Osteoblast (primary cell): ENCODE measurements at places on chromosomes 3 and 15. TPM values are rescaled to one million over a fixed set of nuclear protein-coding genes. Genes with fewer than 3 reads are reported as not detected.

Gene NR1I2
- 0.36 TPM in 1 of 2 replicates, not detected in the other for total RNA-seq

Gene CCR9
- not detected in 2 replicates for total RNA-seq

DNA sequence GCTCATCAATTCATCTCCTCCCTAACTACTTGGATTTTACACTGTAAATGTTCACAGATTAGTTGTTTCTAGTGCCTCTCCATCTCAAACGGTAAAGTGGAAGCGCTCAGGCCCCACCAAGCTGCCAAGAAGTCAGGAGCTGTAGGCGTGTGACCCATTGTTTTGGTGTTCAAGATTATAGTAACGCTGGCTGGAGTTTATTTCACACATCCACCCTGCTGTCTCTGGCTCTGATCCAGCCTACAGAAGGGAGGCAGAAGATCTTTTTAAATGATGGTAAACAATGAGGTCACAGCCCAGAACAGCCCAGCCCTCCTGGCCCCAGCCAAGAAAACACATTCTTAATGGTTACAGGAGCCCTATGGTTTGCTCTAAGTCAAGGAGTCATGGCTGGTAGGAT is 25.7 kb upstream of the GALNT15 start:
- peak; percentile 81 for DNase-seq
- no peaks in the 10 kb centered on the region for H3K36me3 ChIP-seq
- H3K27me3 ChIP-seq = no peaks in the 10 kb centered on the region
- H3K4me3 ChIP-seq = no peak overlapping the region
- H3K27ac ChIP-seq = no peak overlapping the region

DNA sequence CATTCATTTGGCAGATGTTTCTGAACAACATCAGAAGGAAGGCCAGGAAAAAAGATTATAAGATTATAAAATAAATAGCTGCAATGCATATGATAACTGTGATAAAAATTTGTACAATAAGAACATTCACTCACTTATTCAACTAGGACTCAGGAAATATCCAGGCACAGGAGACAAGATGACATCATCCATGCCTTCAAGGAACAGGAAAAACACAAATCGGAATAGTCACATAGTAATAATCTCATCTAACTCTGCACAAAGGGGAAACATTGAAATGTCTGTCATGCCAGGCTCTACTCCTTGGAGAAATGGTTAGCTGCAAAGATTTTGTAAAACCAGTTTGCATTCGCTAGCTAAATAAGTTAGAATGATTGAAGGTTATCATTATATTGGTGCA is 233.5 kb upstream of the AGTR1 start:
- no peaks in the 10 kb centered on the region for H3K36me3 ChIP-seq
- H3K27ac ChIP-seq = no peak overlapping the region
- peaks cover 19% of the 10 kb centered on the region for H3K4me1 ChIP-seq
- DNase-seq = no peak

GRCh38 chr3:197289726-197290125 is 8.7 kb downstream of the DLG1 start:
- DNase-seq = no peak
- H3K27ac ChIP-seq = peak overlapping the region; percentile 47
- H3K27me3 ChIP-seq = no peaks in the 10 kb centered on the region

- no peaks in the 10 kb centered on the region for H3K27me3 ChIP-seq
- H3K36me3 ChIP-seq = no peaks in the 10 kb centered on the region
- H3K4me3 ChIP-seq = no peak overlapping the region
- no peaks in the 10 kb centered on the region for H3K4me1 ChIP-seq
- H3K27ac ChIP-seq = no peak overlapping the region
- DNase-seq = no peak
Measured at GRCh38 chr3:74550686-74551085, 63.8 kb downstream of the CNTN3 start.

- DNase-seq = no peak
- H3K4me3 ChIP-seq = no peak overlapping the region
- H3K36me3 ChIP-seq = no peaks in the 10 kb centered on the region
- H3K4me1 ChIP-seq = no peaks in the 10 kb centered on the region
Measured at GRCh38 chr3:100420885-100421284, 19.5 kb downstream of the LNP1 start.

DNA sequence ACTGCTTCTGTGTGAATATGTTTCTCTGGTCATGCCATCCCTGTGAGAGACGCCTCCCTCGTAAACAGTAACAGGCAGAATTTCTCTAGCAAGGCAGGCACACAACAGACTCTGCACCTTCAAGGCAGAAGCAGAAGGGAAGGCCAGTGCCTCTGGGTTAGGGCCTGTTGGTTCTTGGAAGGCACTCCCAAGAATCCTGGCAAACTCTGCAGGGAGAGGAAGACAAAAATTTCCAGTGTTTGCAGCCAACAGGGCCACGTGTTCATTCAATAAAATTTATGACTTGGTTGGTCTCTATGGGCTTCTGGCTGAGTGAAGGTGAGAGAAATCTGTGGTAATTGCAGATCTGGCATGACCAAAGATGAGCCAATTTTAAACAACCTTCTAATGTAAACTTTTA is 39.3 kb downstream of the NFKBIZ start:
- H3K4me3 ChIP-seq = no peak overlapping the region
- no peaks in the 10 kb centered on the region for H3K4me1 ChIP-seq
- H3K36me3 ChIP-seq = no peaks in the 10 kb centered on the region
- H3K27me3 ChIP-seq = no peaks in the 10 kb centered on the region
- no peak for DNase-seq
